CD4-positive, alpha-beta T cell treated with Interleukin-17A for 4 hours (primary cell): ENCODE measurements at places on chromosomes 2 and 18.

DNA sequence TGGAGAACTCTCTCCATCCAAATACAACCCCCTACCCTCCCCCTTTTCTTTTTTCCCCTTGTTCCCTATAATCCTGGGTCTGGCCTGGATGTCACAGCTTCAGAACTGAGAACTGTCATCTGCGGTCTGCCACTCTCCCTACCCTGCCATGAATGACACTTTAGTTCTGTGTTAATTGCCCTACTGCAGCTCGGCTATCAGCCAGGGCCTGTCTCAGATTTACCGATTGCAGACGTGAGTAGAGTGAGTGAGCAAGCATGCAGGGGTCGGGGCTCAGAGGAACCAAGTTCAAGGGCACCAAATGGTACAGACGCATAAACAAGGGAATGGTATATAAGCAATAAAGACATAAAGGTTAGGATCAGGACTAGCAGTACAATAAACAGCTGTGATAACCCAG lies 967.8 kb downstream of the BCL11A start:
- no peak for DNase-seq

- no peak for DNase-seq
These were observed 50.5 kb downstream of the DDX1 start for GRCh38 chr2:15642011-15642814.

DNA sequence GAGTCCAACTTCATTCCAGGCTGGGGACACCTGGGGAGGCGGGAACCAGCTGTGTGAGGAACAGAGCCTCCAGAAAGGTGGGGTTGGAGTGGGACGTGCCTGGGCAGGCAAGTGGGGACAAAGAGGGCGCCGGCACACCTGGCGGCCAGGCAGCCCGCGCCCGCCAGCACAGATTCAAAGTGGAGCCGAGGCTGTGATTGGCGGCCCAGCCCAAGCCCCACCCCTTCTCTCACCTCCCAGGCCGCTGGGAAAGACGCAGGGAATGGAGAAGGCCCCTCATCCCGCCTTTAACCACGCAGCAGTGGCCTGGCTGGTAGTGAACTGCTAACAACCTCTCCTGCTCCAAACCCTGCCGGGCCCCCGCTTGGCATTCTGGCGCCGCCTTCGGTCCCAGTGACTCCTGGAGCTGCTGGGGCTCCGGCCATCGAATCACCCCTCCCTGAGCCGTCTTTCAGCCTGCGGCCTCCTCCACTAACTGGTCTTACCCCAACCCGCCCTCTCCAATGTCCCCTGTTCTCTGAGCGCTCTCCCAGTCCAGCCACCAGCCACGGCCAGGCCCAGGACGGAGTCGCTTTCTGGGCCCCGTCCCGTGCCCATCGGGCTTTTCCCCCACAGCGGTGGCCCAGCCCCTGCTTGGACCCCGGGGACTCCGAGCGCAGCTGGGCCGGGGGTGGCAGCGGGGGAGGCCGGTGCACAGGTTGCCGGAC lies 27.9 kb upstream of the PTMA start:
- no peak for DNase-seq

- no peak for DNase-seq
These were observed 107.1 kb upstream of the MAPRE2 start for GRCh38 chr18:34933909-34934661.

DNA sequence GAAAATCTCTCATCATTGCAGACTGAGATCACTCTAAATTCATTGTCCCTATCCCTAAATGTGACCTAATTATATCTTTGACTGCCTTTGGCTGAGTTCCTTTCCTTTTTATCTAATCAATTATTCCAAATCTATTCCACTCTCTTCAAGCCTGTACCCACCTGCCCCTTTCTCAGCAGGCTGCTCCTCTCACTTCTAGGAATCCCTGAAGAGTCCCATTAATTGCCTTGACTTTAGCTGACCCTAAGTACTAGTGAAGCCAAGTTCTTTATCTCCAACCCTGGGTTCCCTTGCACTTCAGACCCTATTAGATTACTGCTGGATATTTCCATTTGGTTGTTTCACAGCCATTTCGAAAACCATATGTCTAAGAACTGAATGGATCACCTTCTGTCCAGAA lies 102.8 kb downstream of the GREB1L start:
- DNase-seq: no peak

DNA sequence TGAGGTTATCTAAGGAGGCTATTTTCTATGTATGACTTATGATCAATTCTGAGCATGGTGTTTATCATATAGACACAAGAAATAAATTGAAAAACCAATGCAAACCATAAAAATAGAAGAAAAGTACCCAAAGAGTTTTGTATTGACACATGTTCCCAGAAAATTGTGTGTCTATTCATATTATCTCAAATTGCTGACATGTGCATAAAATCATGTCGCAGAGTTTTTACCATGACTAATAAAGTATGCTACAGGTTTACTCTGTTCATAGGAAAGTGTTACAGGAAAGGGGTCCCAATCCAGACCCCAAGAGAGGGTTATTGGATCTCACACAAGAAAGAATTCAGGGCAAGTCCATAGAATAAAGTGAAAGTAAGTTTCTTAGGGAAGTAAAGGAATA lies 290.7 kb upstream of the NRXN1 start:
- DNase-seq: no peak

- no peak for DNase-seq
These were observed 612.4 kb downstream of the FBXO15 start for GRCh38 chr18:73535189-73535588.

DNA sequence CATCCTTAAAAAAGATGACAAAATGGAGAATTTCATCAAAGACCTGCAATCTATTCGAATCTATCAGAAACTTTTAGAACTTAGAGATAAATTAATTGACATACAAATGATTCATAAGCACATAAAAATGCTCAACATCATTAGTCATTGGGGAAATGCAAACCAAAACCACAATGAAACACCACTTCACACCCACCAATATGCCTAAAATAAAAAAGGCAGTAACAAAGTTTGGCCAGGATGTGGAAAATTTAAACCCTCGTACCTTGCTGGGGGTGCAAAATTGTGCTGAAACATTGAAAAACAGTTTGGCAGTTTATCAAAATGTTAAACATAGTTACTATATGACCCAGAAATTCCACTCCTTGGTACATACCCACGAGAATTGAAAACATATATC lies 11.5 kb upstream of the EIF2AK3 start:
- no peak for DNase-seq

DNA sequence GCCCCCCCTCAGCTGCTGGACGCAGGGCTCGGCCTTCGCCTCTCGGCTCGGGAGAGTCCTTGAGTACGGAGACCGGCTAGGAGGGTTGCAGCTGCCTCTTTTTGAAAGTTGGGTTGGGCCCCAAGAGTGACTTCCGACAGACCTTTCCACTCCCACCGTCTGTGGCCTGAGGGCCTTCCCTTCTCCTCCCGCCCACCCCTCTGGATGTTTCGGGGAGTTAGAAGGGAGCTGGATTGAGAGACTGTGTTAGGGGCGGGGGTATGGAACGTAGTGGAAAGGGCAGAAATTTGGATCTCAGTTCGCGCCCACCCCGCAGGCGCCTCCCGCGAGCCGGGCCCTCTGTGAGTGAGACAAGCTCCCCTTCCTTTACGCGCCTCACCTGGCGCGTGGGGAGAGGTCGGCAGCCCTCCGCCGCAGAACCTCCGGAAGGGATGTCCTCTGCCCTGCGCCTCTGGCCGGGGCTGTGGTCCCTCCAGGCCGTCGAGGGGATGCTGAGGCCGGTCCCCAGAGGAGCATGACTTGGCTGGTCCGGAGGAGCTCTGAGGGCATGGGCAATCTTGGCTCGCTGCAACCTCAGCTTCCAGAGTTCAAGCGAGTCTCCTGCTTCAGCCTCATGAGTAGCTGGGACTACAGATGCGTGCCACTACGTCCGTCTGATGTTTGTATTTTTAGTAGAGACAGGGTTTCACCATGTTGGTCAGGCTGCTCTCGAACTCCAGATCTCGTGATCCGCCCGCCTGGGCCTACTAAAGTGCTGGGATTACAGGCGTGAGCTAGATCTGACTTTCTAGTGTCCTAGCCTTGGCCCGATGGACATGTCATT lies 15.9 kb downstream of the C2orf74 start:
- DNase-seq: peak; percentile 57

DNA sequence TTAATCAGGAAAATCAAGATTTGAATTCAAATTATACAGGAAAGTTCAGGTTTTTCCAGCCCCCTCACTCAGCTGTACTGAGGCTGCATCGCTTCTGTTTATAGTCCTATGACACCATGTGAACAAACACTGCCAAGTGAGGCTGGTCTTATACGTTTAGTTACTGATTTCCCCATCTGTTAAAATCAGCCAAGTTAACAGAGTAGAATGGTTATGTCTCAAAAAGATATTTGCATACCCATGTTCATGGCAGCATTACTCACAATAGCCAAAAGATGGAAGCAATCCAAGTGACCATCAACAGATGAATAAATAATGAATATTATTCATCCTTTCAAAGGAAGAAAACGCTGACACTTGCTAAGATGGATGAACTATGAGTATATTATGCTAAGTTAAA lies 43.8 kb downstream of the REEP1 start:
- no peak for DNase-seq

- DNase-seq: no peak
These were observed 211.7 kb upstream of the REV1 start for GRCh38 chr2:99701503-99701902.

- DNase-seq: no peak
These were observed 719.4 kb downstream of the SOCS6 start for GRCh38 chr18:71008257-71008656.

GRCh38 chr18:79866889-79867574 lies 69.3 kb downstream of the KCNG2 start:
- no peak for DNase-seq

- no peak for DNase-seq
These were observed 92.4 kb upstream of the ZFP36L2 start for GRCh38 chr2:43318791-43319190.

DNA sequence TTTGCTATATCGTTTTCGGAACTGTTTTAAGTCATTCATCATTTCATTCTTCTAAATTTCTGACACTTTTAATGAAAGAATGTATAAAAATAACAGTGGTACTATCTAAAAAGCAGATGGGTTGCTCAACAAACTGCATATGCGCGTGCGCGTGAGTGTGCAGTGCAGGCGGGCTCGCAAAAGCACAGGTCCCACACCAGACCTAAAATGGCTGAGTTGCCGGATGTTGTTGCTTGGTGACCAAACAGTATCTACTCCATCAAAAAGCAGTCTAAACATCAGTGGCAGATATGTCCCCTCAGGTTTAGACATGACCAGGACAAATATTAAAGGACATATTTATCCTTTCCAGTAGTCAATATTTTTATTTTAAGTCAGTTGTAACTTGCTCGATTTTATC lies 5.1 kb downstream of the NOL4 start:
- DNase-seq: no peak
